ENCODE measurements at places on chromosomes 1 and 21.

- no peak for DNase-seq
Measured at GRCh38 chr1:171939740-171940139, 98.4 kb downstream of the DNM3 start.

- DNase-seq: no peak
Measured at GRCh38 chr1:59005491-59006288, 221.8 kb upstream of the JUN start.

- DNase-seq: no peak
Measured at GRCh38 chr21:38208118-38208517, 48.7 kb upstream of the KCNJ15 start.

GRCh38 chr1:228218513-228219244 lies 10.8 kb downstream of the OBSCN start:
- DNase-seq: no peak

DNA sequence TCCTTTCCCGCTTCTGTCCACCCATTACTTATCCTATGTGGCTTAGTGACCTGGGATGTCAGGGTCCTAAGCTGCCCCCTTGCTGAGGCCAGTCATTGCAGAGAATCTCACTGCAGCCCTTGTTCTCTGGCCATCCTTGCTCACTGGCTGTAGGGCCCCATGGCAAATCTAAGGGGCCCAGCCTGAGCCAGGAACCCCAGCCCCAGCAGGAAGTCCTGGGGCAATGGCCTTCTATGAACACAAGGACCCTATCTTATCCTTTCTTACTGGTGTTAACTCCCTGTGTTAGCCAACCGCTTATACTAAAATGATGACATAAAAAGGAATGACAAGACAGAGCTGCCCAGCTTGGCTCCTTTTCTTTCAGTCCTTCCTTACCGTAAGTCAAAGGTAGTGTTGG lies 29.9 kb downstream of the DHCR24 start:
- no peak for DNase-seq

DNA sequence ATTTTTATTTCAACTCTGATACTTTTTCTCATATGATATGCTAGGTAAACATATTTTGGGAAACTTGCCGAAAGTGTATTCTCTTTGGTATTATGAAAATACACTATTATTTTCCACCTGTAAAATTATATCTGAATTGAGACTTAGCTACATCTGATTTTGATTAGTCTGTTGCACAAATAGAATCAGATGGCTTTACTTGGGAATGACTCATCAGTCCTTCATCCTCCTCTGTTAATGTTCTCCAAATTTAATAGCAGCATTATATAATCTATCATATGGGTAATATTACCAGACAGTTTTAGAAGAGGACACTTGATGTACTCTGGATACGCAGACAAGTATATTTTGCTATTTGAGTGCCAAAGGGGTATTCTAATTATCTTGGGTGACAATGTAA lies 245.3 kb downstream of the CTH start:
- no peak for DNase-seq

DNA sequence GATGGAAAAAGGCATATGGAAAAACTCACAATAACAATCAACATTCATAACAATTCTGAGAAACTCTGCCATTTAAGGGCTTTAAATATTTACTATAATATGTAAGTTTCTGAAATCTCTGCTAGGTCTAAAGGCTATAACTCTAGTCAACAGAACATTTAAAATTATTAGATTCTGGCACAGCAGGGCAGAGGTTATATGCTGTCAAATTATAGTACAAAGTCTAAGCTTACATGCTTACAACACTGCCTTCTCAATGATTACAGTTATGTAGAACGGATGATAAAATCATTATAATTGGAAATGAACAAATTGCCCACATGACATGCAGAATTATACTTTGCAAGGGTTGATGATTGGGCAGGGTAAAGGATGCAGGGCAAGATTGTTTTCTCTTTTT lies 97.7 kb downstream of the PIGK start:
- DNase-seq: no peak

GRCh38 chr1:198549866-198550265 lies 9.4 kb upstream of the ATP6V1G3 start:
- peak; percentile 34 for DNase-seq
